ENCODE measurements at places on chromosomes 6 and 20. TPM values are rescaled to one million over a fixed set of nuclear protein-coding genes. Genes with fewer than 3 reads are reported as not detected.

DNA sequence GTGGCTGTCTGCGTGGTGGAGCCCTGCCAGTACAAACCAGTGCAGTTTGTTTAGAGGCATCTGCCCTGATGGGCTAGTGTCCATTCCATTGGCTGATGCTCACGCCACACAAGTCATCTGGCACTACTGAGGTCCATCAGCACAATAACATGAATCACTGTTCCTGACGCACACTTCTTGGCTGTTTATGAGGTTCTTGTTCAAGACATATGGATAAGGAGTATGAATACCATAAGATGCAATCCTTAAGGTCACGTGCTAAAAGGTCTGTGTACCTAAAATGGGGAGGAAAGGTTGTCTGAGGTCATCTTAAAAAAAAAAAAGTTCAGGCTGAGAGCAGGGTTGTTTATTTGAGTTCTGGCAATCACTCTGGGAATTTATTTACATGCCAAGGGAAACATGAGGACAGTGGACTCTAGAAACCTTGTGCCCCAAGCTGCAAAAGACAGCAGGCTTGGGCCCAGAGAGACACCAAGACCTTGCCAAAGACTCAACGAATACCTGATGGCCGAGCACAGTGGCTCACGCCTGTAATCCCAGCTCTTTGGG is 54.1 kb upstream of the SHLD1 start:
- H3K27me3 ChIP-seq, result no peaks in the 10 kb centered on the region
- no peak for DNase-seq
- H3K27ac ChIP-seq, result no peak overlapping the region
- H3K36me3 ChIP-seq, result no peaks in the 10 kb centered on the region

Gene NOTCH4
- total RNA-seq, result 0.61 TPM

DNA sequence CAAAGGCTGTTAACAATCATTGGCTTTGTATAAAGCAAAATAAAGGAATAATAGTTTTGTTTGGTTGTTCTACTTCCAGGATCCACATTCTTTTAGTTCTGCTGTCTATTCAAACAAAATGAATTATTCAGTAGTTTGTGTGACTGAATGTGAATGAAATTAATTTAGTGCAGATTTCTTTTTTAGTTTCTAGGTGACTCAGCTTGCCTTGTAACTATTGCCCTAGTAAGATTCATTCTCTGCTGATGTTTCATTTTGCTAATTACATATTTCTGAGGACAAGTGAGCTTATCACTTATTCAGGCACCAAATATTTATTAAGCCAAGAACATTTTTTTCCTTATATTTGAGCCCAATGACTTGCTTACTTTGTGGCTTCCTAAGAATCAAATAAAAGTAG is 46.5 kb upstream of the RIPOR2 start:
- no peak overlapping the region for H3K4me3 ChIP-seq
- peaks cover 11% of the 10 kb centered on the region for H3K4me1 ChIP-seq
- no peak for DNase-seq
- H3K27me3 ChIP-seq, result no peaks in the 10 kb centered on the region

- no peak overlapping the region for H3K4me3 ChIP-seq
- no peak overlapping the region for H3K27ac ChIP-seq
- DNase-seq, result no peak
- peaks cover 13% of the 10 kb centered on the region for H3K4me1 ChIP-seq
- no peaks in the 10 kb centered on the region for H3K27me3 ChIP-seq
- H3K36me3 ChIP-seq, result no peaks in the 10 kb centered on the region
Measured at GRCh38 chr6:122747573-122747972, 31.9 kb upstream of the FABP7 start.

DNA sequence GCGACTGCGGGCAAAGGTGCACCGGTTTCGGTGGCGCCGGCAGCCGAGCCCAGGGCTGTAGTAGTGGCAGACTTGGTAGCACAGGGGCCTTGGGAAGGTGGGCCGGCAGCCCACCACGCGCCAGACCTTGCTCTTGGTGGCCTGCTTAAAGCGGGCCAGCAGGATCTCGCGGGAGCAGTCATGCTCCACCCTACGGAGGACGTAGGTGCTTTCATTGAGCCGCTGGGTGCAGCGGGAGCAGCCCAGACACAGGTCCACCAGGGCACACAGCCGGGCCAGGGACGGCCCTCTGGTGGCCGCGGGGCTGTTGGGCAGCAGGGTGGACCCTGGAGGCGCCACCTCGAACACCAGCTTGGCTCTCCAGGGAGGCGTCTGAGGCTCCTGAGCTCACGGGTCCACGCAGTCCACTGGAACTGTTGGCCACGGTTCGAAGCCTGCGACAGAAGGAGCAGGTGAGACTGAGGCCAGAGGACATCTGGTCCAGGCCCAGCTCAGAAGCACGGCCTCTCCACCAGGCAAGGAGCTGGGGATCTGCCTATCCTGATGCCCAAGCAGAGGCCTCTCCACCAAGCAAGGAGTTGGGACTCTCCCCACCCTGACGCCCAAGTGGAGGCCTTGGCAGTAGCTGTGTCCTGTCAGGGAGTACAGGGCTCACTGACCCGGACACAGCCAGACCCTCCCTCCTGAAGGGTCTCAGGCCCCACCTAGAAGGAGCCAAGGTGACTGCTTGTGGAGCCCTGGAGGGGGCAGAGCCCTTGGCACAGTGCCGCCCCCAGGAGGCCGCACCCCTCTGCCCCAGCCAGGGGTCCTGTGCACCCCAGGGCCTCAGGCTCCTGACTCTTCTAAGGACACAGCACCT is 1.0 kb downstream of the HELZ2 start:
- H3K4me3 ChIP-seq, result peak overlapping the region; percentile 83
- peak overlapping the region; percentile 89 for H3K27ac ChIP-seq
- H3K4me1 ChIP-seq, result peaks cover 21% of the 10 kb centered on the region
- no peak for DNase-seq
- peaks cover 4% of the 10 kb centered on the region for H3K36me3 ChIP-seq
- H3K27me3 ChIP-seq, result peaks cover 25% of the 10 kb centered on the region

DNA sequence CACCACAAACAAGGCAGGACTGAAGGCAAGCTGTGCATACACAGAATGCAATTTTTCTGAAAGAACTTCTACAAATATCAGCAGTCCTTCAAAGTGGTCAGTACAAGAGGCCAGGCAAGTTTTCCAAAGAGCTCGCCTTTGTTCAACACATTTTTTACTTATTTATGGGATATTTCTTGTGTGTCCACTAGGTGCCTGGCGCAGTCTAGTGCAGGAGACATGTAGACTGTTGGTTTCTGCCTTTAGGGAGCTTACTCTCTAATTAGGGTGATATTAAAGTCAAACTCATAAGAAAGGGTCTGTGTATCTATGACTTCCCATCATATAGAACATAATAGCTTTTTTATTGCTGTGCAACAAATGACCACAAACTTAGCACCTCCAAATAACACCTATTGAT is 21.2 kb upstream of the VEGFA start:
- peaks cover 22% of the 10 kb centered on the region for H3K27me3 ChIP-seq
- DNase-seq, result peak; percentile 25
- H3K27ac ChIP-seq, result no peak overlapping the region
- no peaks in the 10 kb centered on the region for H3K4me1 ChIP-seq
- H3K36me3 ChIP-seq, result no peaks in the 10 kb centered on the region
- H3K4me3 ChIP-seq, result no peak overlapping the region

DNA sequence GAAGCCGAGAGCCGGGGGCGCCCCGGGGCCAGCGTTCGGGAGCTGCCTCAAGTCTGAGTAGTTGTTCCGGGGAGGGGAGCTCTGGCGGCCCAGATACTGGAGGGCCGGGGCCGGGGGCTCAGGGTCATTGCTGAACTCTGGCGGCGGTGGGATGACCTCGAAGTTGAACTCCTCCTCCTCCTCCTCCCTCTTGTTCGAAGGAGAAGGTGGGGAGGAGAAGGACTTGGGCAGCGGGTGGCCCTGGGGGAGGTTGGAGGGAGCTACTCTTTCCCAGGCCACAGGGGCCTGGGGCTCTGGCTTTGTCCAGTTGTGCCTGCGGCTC is 37.7 kb downstream of the C6orf132 start:
- H3K4me3 ChIP-seq, result peak overlapping the region; percentile 51
- no peaks in the 10 kb centered on the region for H3K27me3 ChIP-seq
- DNase-seq, result no peak
- H3K36me3 ChIP-seq, result no peaks in the 10 kb centered on the region
- H3K4me1 ChIP-seq, result peaks cover 38% of the 10 kb centered on the region

DNA sequence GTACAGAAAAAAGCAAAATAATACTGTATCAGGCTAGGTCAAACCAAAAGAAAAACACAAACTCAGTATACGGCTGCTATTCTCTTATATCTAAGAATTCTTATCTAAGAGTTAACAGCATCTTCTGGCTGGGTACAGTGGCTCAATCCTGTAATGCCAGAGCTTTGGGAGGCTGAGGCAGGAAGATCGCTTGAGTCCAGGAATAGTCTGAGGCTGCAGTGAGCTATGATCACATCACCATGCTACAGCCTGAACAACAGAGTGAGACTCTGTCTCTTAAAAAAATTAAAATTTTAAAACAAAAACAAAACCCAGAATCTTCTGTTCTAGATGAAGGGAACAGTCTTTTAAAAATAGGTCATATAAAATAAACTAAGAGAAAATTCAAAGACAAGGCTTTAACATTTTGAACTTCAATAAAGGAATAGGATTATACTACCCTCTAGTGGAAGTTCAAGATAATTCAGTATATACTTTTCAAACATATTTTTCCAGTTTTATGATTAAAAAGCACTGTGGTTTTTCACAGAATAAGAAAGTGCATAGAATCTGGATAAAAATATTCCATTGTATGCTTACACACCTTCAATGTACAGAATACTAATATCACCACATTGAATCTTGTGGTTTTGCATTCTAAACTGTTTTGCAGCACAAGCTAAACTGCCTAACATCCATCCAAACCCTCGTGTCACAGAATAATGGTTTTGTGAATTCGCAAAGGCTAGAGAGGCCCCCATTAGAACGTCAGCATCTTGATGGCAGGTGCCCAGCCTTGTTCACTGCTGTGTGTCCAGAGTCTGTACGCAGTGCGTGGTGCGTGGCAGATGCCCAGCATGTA is 39.3 kb downstream of the DTNBP1 start:
- no peak for DNase-seq
- no peak overlapping the region for H3K4me3 ChIP-seq
- H3K36me3 ChIP-seq, result peaks cover 10% of the 10 kb centered on the region
- H3K4me1 ChIP-seq, result peaks cover 26% of the 10 kb centered on the region
- no peak overlapping the region for H3K27ac ChIP-seq

Gene LBP
- total RNA-seq, result not detected

GRCh38 chr6:119325559-119326265 is 23.8 kb downstream of the MAN1A1 start:
- peaks cover 66% of the 10 kb centered on the region for H3K4me1 ChIP-seq
- H3K27ac ChIP-seq, result no peak overlapping the region
- H3K27me3 ChIP-seq, result no peaks in the 10 kb centered on the region
- H3K4me3 ChIP-seq, result no peak overlapping the region

- no peaks in the 10 kb centered on the region for H3K36me3 ChIP-seq
- DNase-seq, result no peak
- H3K4me3 ChIP-seq, result no peak overlapping the region
- no peak overlapping the region for H3K27ac ChIP-seq
Measured at GRCh38 chr6:133040094-133040802, 200.9 kb upstream of the EYA4 start.

GRCh38 chr6:66568271-66568670 is 861.2 kb upstream of the EYS start:
- no peaks in the 10 kb centered on the region for H3K4me1 ChIP-seq
- no peak overlapping the region for H3K27ac ChIP-seq
- no peak for DNase-seq
- no peaks in the 10 kb centered on the region for H3K27me3 ChIP-seq
- no peaks in the 10 kb centered on the region for H3K36me3 ChIP-seq
- H3K4me3 ChIP-seq, result no peak overlapping the region

DNA sequence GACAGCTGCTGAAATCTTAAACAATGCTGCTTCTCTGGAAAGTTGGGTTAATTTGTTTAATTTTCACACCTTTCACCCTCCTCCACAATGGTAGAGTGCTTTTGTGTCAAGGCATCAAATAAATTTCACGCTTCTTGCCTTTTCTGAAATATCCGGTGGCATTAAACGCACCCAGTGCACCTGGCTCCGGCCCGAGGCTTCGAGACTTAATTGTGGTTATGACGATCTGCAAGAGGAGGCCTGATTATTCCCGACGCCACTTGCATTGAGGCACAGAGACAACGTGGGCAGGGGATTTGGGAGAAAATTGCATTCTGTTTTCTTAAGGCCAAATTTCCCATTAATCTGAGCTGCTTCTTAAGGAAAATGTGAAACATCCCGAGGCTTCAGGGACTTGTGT is 152.2 kb downstream of the CDH4 start:
- no peaks in the 10 kb centered on the region for H3K4me1 ChIP-seq
- no peaks in the 10 kb centered on the region for H3K36me3 ChIP-seq
- no peak overlapping the region for H3K27ac ChIP-seq
- no peak for DNase-seq
- H3K27me3 ChIP-seq, result no peaks in the 10 kb centered on the region

- H3K4me3 ChIP-seq, result no peak overlapping the region
- H3K27me3 ChIP-seq, result peaks cover 13% of the 10 kb centered on the region
- no peak for DNase-seq
- no peaks in the 10 kb centered on the region for H3K4me1 ChIP-seq
- H3K27ac ChIP-seq, result no peak overlapping the region
Measured at GRCh38 chr6:127439718-127440117, 19.5 kb downstream of the KIAA0408 start.

Gene C20orf204
- total RNA-seq, result 19.0 TPM

DNA sequence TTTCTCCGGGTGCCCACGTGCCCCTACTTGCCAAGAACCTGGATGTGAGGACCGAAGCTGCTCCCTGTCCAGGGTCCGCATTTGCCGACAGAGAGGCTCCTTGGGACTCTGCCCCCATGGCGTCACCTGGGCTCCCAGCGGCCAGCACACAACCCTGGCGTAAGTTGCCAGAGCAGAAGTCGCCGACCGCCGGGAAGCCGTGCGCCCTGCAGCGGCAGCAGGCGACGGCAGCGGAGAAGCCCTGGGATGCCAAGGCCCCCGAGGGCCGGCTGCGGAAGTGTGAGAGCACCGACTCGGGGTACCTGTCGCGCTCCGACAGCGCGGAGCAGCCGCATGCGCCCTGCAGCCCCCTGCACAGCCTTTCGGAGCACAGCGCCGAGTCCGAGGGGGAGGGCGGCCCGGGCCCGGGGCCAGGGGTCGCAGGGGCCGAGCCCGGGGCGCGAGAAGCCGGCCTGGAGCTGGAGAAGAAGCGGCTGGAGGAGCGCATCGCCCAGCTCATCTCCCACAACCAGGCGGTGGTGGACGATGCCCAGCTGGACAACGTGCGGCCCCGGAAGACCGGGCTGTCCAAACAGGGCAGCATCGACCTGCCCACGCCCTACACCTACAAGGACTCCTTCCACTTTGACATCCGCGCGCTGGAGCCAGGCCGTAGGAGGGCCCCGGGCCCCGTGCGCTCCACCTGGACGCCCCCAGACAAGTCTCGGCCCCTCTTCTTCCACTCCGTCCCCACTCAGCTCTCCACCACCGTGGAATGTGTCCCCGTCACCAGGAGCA is 28.3 kb downstream of the ZNF831 start:
- H3K27ac ChIP-seq, result no peak overlapping the region
- no peak overlapping the region for H3K4me3 ChIP-seq
- DNase-seq, result peak; percentile 30
- H3K4me1 ChIP-seq, result no peaks in the 10 kb centered on the region
- peaks cover 4% of the 10 kb centered on the region for H3K36me3 ChIP-seq

Gene DNAAF9
- total RNA-seq, result 5.2 TPM

Gene TREML1
- total RNA-seq, result not detected

Gene PPIL1
- 39.9 TPM for total RNA-seq
